Renal pelvis (tissue), 12 donors: ENCODE measurements at places on chromosomes 1 and 21. TPM values are rescaled to one million over a fixed set of nuclear protein-coding genes. Genes with fewer than 3 reads are reported as not detected.

DNA sequence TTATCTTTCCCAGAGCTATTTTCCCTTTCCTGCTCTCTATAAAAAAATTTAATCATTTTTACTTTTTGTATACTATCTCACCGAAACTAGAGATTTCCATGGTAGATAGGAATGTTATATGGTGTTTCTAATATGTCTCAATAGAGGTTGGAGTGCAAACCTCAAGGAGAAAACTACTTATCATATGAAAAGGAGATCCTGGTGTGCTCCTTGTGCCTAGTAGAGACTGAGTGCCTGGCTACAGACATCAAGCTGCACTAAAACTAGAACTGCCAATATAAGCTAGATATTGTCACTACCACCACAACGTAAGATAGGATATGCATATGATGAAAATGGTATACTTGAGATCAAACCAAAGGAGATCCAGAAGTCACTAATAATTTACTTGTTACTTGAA lies 67.0 kb downstream of the RGS18 start:
- DNase-seq = no peak

- DNase-seq = no peak
Observed at GRCh38 chr1:51301152-51301843, 29.1 kb downstream of the TTC39A start.

The PBX1 gene
- polyA plus RNA-seq = 139 TPM

DNA sequence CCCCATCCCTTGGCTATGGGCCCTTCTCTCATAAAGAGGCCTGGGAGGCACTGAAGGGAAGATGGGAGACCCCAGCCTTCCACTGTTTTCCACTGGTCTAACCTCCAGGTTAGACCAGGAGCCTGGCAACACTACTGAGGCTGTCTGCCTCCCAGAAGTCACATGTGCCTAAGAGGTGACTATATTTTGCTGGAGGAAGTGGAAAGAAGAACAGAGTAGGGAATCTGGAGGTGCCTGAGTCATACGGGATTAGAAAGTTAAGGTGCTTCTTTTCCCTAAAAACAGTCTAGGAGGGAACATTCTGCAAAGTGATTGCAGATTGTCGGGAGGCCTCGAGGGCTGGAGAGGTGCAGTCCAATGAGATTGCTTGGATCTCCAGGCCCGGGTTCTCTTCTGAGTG lies 4.6 kb downstream of the NFASC start:
- DNase-seq = no peak

DNA sequence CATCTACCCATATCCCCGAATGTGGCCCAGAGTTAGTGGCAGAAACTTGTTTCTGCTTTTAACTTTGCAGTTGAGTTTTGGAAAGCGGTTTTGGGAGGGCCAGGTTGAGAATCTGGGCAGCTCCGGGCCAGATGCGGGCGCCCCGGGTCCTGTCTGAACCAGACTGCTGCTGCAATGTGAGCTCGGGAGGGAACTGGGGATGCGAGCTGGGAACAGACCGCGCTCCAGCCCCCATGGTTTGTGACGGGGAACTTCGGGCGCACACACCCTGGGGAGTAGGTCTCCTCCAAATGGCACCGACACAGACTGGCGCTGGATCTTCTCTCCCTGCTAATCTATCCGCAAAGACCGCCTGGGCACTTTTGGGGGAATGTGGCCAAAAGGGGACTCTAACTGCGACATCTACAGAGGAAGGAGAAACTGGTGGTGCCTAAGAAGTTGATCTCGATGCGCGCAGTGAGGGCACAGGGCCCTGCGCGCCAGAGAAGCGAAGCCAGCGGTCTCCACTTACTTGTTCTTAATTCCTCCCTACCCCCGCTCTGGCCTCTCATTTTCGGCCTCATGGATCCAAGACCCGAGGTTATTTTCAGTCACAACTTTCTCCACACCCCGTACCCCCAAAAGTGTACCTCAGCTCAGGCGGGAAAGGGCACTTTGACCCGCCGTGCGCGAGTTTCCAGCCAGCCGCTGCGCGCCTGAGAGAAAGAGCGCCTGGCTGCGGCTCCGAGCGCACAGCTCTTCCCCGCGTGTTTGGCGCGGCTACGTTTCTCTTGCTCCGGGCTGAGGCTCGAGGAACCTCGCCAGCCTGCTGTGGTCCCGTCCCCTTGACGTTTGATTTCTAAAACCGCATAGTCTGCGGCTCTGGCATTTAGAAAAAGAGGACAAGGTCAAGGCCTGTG lies 411.0 kb upstream of the ESRRG start:
- no peak for DNase-seq

DNA sequence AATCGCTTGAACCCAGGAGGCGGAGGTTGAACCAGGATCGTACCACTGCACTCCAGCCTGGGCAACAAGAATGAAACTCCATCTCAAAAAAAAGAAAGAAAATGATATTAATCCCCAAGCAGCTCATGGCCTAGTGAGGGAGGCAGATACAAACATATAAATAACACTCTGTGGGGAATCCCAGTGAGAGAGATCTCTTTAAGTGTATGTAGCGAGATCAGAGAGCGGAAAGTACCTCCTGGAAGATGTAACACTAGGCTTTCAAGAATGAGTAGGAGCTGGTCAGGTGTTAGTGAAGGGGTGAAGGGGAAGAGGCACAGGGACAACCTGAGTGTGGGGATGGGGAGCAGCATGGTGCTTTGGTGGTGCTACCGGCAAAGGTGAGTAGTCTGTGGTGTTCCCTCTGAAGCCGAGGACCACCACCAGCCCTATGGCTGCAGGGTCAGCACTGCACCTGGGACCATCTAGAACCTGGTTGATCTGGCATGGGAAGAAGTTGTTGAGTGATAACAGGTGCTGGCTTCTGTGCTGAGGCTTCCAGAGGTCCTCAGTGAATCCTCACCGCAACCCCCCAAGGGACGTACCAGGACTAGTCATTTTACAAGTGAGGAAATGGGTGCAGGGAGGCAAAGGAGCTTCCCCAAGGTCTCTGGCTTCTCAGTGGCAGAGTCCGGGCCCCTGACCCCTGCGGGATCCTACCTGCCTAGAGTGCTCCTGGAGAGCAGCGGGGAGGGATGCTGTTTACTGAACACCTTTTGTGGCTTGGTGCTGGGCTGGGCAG lies 367.6 kb upstream of the VAMP3 start:
- DNase-seq = no peak

GRCh38 chr1:245483247-245483646 lies 328.5 kb downstream of the KIF26B start:
- DNase-seq = no peak

GRCh38 chr1:62437273-62437940 lies 558 bp downstream of the USP1 start:
- peak; percentile 11 for DNase-seq

The RGS7 gene
- polyA plus RNA-seq = 4.6 TPM

- DNase-seq = no peak
Observed at GRCh38 chr1:24978383-24979032, 48.4 kb upstream of the RUNX3 start.

DNA sequence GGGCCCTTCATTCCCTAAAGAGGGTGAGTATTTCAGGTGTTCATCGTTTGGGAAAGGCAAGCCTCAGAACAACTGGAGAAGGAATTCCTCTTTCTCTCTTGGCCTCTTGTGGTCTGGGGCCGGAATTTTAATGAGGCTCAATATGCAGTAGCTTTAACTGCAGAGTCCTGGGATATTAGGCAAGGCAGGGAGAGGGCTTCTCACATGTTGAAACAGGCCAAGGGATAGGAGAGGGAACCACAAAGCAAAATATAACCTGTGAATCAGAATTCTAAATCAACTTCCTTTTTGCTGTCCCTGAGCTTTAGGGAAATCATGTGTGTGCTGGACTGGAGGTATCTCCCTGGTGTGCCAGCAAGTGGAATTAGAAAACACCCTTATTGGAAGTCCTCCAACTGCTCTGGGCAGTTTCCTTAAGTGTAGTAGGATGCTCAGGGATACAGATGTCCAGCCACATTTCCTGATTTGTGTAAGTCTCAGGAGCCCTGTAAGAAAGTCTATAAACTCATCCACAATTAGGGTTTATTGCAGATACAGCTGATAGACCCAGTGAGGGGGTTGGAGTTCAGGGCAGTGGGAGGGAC lies 215.8 kb upstream of the ZRANB2 start:
- DNase-seq = no peak

- DNase-seq = no peak
Observed at GRCh38 chr1:2380816-2381591, 10.3 kb downstream of the MORN1 start.

The ESRRG gene
- polyA plus RNA-seq = 36.0 TPM

- DNase-seq = no peak
Observed at GRCh38 chr1:118786454-118787155, 201.5 kb downstream of the TBX15 start.

The CASP9 gene
- 27.4 TPM for polyA plus RNA-seq

GRCh38 chr1:199751962-199752687 lies 275.4 kb upstream of the NR5A2 start:
- DNase-seq = no peak

- DNase-seq = no peak
Observed at GRCh38 chr1:167722870-167723251, 1.1 kb downstream of the MPZL1 start.

DNA sequence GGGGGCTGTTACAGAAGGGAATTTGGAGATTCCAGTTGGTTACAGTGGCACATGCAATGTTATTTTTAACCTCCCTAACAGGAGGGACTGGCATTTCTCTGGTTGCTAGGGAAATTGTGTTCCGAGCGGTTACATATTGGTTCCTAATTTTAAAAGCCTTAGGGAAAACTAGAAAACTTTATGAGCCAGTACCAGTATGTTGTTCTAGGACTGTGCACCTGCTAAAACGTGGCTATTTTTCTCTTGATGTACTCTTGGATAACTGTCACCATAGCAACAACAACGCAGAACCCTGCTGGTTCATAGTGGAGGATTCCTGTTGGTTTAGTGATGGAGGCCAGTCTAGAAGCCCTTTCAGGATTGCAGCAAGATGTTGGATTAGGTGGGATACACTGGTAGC lies 68.9 kb upstream of the PGBD5 start:
- peak; percentile 60 for DNase-seq
